ENCODE measurements at places on chromosomes 11 and 22.

DNA sequence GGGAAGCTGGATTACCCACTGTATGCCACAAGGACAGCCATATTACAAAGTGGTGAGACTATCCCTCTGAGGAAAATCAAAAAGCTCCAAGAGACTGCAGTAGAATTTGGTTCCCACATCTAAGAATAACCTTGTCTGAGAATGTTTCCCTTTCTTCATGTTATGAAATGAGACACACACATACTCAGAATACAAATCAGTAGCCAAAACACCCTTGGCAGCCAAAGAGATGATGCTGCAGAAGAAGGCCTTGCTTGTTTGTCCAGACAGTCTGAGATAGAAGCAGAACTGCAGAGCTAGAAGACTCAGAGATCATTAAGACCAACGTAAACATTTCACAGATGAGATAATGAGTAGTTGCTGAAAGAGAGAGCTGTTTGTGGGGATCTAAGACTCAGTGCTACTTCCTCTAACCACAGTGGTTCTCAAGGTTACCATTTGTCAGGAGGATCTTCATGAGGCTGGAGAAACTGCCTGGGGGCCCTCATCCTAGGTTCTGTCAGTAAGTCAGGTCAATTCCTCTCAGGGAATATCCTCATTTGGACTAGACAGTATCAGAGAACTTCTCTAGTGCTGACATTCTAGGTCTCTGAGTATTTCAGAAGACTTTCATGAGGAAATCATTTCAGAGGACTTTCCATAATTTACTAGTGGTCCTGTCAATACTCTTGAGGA, 38.9 kb downstream of the RELT start:
- DNase-seq, result peak; percentile 85

GRCh38 chr22:35662914-35663313, 14.7 kb downstream of the APOL6 start:
- DNase-seq, result no peak

- no peak for DNase-seq
Measured at GRCh38 chr22:32448980-32449379, 15.3 kb downstream of the BPIFC start.

DNA sequence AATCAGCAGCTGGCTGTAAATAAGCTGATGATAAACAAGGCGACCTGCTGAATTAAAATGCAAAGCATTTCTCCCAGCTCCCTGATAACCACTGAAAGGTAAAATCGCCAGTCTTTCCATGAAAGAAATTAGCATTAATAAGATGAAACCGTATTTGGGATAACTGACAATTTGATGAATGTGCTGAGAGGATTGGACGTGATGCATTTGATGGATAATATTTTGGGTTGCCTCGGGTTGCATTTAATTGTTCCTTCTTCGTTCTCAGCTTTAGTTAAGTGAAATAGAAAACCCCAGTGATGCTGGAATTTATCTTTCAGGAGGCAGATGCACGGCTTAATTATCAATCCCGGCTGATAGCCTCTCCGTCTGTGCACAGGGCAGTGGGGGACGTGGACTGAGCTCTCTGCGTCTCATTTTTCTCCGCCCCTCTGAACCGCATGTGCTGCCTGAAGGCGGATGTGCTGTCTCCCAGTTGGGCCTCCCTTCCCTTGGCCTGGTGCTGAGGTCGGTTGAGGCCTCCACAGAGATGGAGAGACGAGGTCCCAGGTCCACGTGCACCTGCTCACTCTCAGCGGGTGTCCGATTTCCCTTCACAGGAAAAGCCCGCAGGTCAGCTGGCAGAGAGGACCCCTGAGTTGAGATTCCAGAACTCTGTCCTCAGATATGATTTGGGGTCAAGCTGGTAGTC, 846.2 kb downstream of the BRD1 start:
- DNase-seq, result no peak

DNA sequence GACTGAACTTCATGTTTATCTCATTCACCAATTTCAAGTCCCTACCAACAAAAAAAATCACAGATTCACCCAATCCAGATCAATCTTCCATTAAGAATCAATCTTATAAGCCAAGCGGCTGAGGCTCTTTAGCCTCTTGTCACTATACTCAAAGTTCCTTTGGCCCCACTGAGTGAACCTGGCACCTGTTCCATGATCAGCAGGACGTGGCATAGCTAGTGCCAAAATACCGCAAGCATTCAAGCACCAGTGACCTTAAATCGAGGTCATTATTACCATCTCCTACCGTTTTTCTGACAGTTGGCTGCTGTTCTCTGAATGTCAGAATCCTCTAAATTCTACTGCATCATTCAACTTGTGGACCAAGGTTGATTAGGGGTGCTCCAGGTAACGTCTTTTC, 141.2 kb downstream of the CADM1 start:
- DNase-seq, result no peak

GRCh38 chr11:78744202-78744601, 169.5 kb upstream of the NARS2 start:
- no peak for DNase-seq

GRCh38 chr11:27204529-27204928, 158.5 kb downstream of the CCDC34 start:
- DNase-seq, result no peak

- peak; percentile 72 for DNase-seq
Measured at GRCh38 chr11:6505577-6506240, 8.6 kb downstream of the DNHD1 start.

- DNase-seq, result no peak
Measured at GRCh38 chr11:100730266-100730665, 43.2 kb downstream of the ARHGAP42 start.

DNA sequence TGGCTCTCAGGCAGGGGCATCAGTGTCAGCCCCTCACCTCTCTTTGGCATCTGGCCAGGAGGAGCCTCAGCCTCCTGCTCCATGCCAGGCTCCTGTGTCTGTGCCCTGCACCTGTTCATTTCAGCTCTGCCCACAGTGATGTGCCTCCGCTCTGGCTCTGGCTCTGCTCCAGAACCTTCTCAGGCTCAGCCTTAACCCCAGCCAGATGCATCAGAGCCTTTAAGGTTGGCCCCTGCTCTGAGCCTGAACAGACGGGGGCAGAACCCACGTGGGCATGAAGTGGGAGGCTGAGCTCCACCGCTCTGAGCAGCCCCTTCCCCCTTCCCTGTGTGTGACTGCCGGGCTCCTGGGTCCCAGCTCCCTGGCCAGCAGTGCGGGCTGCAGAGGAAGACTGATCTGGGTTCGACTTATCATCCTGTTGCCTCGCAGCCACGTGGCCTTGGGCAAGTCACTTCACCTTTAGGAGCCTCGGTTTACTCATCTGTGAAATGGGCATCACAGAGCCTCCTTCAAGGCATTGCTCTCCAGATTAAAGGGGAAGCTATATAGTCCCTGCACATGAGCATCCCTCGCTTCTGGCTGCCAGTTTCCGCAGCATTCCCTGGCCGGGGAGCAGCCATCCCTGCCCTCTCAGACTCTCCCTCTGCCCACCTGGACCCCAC, 44.7 kb upstream of the RTL6 start:
- no peak for DNase-seq

All from mesenchymal stem cell (in vitro differentiated cells and primary cell).